WTC11 (cell line): ENCODE measurements at places on chromosomes 5 and 9.

- peaks cover 9% of the 10 kb centered on the region for H3K4me1 ChIP-seq
- H3K27ac ChIP-seq: no peak overlapping the region
- peaks cover 9% of the 10 kb centered on the region; the same call in 1 of the 2 replicates for H3K36me3 ChIP-seq
- no peaks in the 10 kb centered on the region; the same call in 1 of the 2 replicates for H3K27me3 ChIP-seq
Measured at GRCh38 chr9:113375057-113376023, 1.4 kb downstream of the HDHD3 start.

DNA sequence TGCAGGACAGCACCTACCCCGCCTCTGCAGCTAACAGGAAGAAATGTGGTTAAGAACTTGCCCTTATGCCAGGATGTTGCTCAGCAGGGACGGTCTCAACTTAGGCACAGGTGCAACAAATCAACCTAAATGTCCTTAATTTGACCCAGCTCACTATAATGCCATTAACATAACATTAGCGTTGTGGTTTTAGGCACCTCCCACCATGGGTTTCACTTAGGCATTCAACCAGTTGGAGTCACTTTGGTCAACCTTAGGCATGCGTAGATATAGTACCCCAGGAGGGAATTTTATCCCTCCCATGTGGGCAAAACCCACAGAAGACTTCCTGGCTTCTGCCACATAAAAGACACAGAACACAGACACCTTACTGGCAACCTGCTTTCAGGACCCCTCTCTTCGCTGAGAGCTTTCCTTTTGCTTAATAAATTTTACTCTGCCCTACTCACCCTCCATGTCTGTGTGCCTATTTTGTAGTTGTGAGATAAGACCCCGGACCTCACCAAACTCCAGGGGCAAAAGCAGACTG is 8.7 kb upstream of the ERAP1 start:
- H3K27ac ChIP-seq: no peak overlapping the region; the same call in 1 of the 2 replicates
- no peaks in the 10 kb centered on the region for H3K27me3 ChIP-seq
- DNase-seq: peak; percentile 14

DNA sequence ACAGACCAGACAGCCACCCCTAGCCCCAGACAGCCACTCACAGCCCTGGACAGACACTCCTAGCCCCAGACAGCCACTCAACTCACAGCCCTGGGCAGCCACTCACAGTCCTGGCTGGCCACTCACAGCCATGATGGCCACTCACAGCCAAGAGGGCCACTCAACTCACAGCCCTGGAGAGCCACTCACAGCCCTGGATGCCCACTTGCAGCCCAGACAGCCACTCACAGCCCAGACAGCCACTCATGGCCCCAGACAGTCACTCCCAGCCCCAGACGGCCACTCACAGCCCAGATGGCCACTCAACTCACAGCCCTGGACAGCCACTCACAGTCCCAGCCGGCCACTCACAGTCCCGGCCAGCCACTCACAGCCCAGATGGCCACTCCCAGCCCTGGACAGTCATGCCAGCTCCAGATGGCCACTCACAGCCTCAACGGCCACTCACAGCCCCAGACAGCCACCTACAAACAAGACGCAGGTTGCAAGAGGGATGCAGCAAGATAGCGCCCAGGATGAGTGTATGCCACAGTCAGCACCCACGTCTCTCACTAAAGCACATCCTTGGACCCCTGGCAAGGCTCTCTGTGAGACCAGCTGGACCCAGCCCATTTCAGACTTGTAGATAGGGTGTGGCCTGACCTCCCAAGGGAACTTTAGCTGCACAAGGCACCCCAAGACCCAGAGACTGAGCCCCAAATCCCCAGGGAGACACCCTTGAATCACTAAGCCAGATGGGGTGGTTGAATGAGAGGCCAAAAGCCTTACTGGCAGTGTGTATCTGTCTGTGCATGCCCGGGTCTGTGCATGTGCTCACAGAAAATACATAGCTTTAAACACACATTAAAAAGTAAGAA is 22.4 kb downstream of the ZDHHC11B start:
- 0 out of 2 replicates have a peak, but pooled peaks cover 2% of the 10 kb centered on the region for H3K27me3 ChIP-seq
- no peaks in the 10 kb centered on the region for H3K4me1 ChIP-seq
- peaks cover 18% of the 10 kb centered on the region for H3K36me3 ChIP-seq

DNA sequence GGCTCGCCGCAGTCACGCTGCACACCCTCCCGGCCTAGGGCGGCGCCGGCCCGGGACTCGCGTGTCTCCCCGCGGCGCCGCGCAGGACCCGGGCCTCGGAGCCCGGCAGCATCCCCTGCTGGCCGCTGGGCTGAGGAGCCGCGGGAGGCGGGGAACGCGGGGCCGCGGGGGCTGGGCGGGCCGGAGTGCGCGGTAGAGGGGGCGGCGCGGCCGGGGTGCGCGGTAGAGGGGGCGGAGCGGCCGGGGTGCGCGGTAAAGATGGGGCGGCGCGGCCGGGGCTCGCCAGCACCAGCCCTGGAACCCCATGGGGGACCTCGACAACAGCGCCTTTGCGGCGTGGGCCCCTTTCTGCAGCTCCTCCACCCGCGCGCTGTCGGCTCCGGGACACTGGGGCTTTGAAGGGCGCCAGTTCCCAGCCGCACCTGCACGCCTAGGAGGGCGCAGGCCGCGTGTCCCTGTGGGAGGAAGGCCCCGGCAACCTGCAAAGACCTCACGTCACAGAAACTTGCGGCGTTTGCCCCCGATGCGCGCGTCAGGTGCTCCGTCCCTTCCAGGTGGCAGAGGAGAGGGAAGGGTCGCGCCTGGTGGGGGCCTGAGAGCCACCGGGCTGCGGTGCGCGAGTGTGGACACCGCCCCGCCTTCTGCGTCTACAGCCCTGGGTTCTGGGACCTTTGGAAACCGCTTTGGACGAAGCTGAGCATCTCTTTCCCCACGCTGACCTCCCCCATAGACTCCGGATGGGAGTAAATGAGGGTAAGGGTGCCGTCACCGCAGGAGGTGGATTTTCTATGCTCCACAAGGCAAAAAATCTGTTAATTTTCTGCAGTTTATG is 49.6 kb downstream of the NSUN2 start:
- no peak overlapping the region for H3K27ac ChIP-seq
- H3K4me1 ChIP-seq: peaks cover 15% of the 10 kb centered on the region
- H3K27me3 ChIP-seq: peaks cover 70% of the 10 kb centered on the region

DNA sequence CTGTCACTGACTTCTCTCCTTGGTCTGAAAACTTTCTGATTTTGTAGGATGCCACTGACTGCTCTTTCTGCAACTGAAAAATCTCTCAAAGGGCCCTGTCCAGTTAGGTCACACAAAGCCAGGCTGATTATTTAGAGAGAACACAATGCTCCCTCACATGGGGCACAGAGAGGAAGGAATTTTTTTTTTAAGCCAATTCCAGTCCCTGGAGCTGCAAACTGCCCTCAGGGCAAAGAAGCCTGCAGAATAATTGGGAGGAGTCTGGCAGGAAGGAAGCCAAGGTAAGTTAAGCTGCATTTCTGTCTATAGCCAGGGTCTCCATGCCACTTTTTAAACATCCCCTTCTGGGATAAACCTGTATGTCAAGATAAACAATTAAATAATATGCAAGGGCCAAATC is 305.5 kb downstream of the ZSWIM6 start:
- H3K36me3 ChIP-seq: no peaks in the 10 kb centered on the region; the same call in 1 of the 2 replicates
- H3K27me3 ChIP-seq: peaks cover 4% of the 10 kb centered on the region; the same call in 1 of the 2 replicates
- no peak overlapping the region for H3K27ac ChIP-seq
- no peak overlapping the region for H3K4me3 ChIP-seq

DNA sequence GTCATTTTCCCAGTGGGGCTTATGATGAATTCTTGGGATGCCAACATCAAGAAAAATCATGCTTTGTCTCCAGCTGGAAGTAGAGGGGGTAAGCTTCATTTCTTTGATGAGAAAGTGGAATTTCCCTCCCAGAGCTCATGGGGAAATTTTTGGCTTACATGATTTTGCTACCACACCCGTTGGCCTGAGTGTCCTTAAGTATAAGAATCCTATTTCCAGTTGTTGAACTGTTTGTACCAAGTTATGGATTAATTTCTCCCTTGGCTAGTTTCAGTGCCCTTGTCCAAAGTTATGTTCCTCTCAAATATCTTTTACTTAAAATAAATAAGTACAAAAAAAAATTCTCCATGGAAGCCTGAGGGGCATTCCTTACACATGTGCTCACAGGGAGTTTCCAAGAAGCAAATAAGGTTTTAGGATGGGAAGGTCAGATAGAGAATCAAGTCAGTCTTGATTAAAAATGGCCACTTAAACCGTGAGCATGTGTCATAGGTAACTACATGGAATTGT is 82.3 kb downstream of the PTCD2 start:
- no peak overlapping the region for H3K4me3 ChIP-seq
- peaks cover 4% of the 10 kb centered on the region; the same call in 1 of the 2 replicates for H3K27me3 ChIP-seq
- H3K27ac ChIP-seq: no peak overlapping the region

- H3K27ac ChIP-seq: no peak overlapping the region
- no peak overlapping the region for H3K4me3 ChIP-seq
- H3K36me3 ChIP-seq: peaks cover 98% of the 10 kb centered on the region
- DNase-seq: no peak
- H3K27me3 ChIP-seq: no peaks in the 10 kb centered on the region
Measured at GRCh38 chr9:131490514-131490913, 12.2 kb upstream of the POMT1 start.

DNA sequence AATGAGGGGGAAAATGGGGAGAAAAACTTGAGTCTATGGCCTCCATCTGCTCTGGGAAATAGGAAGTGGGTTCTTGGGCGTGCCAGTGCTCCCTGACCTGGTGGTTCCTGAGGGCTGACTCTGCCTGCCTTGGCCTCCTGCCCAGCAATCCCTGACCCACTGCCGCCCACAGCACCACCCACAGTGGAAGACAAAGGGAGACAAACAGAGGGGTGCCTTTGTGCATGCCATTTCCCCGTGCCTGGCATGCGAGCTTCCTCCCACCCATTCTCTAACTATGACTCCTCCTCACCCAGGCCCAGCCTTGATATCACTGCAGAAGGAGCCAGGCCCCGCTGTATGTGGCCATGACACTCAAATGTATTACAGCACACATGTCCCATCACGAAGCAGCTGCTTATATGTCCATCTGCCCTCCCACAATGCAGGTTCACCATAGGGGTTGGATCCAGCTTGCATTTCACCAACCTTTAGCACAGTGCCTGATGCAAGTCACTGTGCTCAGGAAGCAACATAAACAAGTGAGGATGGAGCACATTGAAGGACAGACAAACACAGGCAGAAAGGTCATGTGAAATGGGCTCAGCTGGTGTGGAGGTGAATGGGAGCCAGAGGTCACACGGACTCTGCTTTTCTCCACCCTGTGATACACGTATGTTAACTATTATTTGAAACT is 84.4 kb downstream of the ADRB2 start:
- no peak for DNase-seq
- no peak overlapping the region for H3K27ac ChIP-seq
- H3K4me1 ChIP-seq: peaks cover 30% of the 10 kb centered on the region
- H3K27me3 ChIP-seq: peaks cover 3% of the 10 kb centered on the region; the same call in 1 of the 2 replicates

- no peaks in the 10 kb centered on the region for H3K27me3 ChIP-seq
- H3K36me3 ChIP-seq: no peaks in the 10 kb centered on the region
- no peak for DNase-seq
- H3K27ac ChIP-seq: peak overlapping the region; percentile 41
Measured at GRCh38 chr5:139660105-139660922, 12.2 kb downstream of the CXXC5 start.

DNA sequence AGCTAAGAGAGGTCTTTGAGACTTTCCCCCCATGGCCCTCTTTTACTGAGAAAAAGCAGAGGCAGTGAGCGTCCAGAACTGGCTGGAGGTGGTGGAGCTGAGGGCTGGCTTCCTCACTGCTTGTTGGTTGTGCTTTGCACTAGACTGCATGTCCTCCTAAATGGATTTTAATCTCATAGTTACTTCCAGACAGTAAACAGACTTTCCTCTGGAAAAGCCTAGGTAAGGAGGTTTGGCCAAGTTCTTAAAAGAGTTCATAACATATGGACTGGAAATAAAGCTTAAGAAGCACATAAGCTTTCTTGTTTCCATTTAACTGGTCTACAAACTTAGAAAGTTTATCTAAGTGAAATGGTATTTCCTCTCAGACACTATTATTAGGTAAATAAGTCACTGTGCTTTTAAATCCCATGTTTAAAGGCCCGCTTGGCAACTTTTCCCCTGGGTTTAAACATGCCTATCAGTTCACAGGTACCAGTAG is 2.0 kb downstream of the ASPN start:
- H3K4me1 ChIP-seq: peaks cover 17% of the 10 kb centered on the region
- peaks cover 2% of the 10 kb centered on the region; the same call in 1 of the 2 replicates for H3K36me3 ChIP-seq
- no peak overlapping the region for H3K4me3 ChIP-seq
- H3K27ac ChIP-seq: no peak overlapping the region; the same call in 1 of the 2 replicates
- H3K27me3 ChIP-seq: no peaks in the 10 kb centered on the region

- no peak for DNase-seq
- no peaks in the 10 kb centered on the region for H3K27me3 ChIP-seq
- H3K4me1 ChIP-seq: no peaks in the 10 kb centered on the region
Measured at GRCh38 chr5:87885758-87886157, 382.9 kb downstream of the TMEM161B start.

DNA sequence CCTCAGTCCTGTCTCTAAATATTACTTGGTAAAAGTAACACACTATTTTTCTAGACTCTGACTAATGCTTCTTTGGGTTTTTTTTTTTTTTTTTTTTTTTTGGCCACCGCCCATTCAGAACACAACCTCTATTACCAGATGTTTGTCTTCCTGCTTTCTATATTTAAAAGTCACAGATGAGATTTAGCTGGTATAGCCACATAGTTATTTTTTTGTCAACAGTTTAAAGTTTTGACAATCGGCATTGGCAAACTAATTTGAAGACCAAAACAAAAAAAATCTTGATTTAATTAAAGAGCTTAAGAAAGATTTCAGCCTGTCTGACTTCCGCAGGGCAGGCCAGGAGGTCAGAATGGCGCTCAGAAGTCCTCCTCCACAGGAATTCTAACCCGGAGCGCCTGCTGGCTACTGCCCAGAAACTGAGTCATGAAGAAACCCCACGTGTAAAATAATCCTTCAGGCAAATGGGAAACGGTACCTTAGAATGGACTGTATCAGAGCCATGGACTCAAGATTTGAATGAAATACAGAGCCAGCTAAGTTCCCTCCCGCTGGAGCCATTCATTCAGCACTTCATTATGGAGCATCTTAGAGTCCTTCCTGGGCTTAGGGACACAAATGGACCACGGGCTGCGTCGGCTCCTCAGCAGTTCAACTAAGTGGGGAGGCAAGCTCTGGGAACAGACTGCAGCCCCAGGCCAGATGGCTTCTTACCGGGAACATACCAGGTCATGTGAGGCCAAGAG is 55.6 kb downstream of the PTPDC1 start:
- no peak overlapping the region for H3K27ac ChIP-seq
- DNase-seq: no peak
- H3K4me3 ChIP-seq: no peak overlapping the region
- peaks cover 14% of the 10 kb centered on the region for H3K4me1 ChIP-seq

- no peaks in the 10 kb centered on the region for H3K27me3 ChIP-seq
- no peak overlapping the region for H3K4me3 ChIP-seq
- no peaks in the 10 kb centered on the region for H3K36me3 ChIP-seq
- H3K4me1 ChIP-seq: no peaks in the 10 kb centered on the region
Measured at GRCh38 chr5:52491071-52491787, 296.5 kb upstream of the ITGA1 start.

GRCh38 chr5:172523146-172523745 is 68.9 kb upstream of the SH3PXD2B start:
- no peaks in the 10 kb centered on the region for H3K4me1 ChIP-seq
- no peak overlapping the region for H3K4me3 ChIP-seq
- H3K27ac ChIP-seq: no peak overlapping the region
- peaks cover 43% of the 10 kb centered on the region for H3K27me3 ChIP-seq
- DNase-seq: no peak
- peaks cover 9% of the 10 kb centered on the region for H3K36me3 ChIP-seq

- no peaks in the 10 kb centered on the region for H3K36me3 ChIP-seq
- no peak overlapping the region for H3K27ac ChIP-seq
- DNase-seq: no peak
- 0 out of 2 replicates have a peak, but pooled peaks cover 7% of the 10 kb centered on the region for H3K4me1 ChIP-seq
- no peaks in the 10 kb centered on the region; the same call in 1 of the 2 replicates for H3K27me3 ChIP-seq
Measured at GRCh38 chr5:16540421-16540820, 74.8 kb upstream of the ZNF622 start.
